Stimulated activated CD8-positive, alpha-beta memory T cell treated with anti-CD3 and anti-CD28 coated beads, Interleukin-2, amount 100 ng/mL, for 1 hour (primary cell): ENCODE measurements at places on chromosomes 6 and 20.

DNA sequence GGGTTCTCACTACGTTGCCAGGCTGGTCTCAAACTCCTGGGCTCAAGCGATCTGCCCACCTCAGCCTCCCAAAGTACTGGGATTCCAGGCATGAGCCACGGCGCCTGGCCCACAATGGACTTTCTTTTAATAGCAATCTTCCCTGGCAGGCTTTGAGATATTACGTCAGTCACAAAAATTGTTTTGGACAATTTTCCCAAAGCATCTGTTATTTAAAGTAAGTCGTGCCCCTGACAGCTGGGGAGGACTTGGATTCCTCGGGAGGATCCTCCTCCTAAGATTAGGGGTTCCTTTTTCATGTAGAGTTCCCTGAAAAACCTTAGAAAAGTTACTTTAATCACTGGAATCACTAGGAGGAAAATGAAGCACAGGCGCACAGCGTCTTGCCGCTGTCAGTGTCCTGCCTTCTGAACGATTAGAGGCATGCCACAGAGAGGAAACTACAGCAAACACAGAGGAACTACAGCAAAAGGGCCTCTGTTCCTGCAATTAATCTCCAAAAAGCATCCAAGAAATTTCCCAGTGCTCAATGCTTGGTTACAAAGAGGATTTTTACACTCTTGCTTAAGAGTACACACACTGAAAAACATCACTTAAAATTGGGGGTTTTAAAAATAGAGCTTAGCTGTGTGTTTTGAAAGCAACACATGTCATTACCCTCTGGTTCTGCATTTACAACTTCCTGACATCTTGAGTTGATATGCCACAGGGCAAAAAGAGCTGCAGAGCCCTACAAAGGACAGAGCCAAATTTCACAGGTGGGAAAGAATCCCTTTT is 4.5 kb downstream of the ACSS1 start:
- no peak for DNase-seq

DNA sequence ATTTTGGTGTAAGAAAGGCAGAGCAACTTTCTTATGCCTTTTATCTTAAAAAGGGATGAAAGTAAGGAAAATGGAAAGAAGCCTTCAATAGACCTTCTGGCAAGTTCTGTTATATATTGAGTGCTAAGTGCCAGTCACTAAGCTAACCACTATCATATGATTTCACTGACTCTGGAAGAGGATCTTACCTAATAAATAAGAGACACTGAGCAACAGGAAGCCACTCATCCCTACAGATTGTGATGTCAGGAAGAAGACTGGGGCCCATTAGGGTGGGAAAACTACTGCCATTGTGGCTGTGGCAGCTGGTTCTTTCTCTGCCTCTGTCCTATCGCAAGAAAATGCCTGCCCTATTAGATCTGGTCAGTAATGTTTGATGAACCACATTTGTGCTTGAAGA is 89.6 kb downstream of the AIG1 start:
- no peak for DNase-seq

GRCh38 chr6:35919085-35919826 is 1.6 kb downstream of the SRPK1 start:
- no peak for DNase-seq

GRCh38 chr20:34834459-34834893 is 9.0 kb upstream of the NCOA6 start:
- DNase-seq = no peak

DNA sequence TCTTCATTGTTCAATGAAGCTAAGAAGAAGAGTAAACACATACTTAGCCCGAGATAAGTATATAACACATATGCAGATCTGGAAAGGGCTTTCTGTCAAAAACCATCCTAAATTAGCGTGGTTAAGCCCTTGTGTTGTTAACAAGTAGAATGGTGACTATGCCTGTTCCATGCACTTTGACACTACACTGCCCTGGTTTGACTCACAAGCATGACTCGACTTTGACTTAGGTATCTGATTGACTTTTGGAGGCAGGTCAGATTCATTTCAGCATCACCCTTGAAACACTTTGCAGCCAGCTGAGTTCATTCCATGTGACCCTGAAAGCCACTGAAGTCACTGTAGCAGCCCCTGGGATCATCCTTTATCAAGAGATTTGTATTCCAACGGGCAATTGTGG is 239.8 kb downstream of the TBX18 start:
- no peak for DNase-seq

DNA sequence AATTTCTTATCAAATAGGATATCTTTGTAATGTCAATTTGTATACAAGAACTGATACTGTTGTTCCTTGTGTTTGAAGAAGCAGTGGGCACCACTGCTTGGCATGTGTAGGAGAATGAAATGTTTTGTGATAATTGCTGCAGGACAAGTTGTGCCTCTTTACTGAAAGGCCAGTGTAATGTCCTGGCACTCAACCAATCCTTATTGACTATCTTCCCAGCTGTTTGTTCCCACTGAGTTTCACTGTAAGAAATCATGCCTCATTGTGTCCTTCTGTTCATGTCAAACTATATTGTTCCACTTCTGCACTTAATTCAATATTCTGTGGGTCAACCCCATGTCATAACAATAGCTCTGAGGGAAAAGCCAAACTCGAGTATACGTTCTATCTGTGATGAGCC is 136.1 kb upstream of the FAM83B start:
- no peak for DNase-seq

GRCh38 chr6:111175109-111175508 is 87.8 kb downstream of the SLC16A10 start:
- DNase-seq = no peak

GRCh38 chr20:37797669-37798175 is 103.9 kb downstream of the CTNNBL1 start:
- DNase-seq = no peak

DNA sequence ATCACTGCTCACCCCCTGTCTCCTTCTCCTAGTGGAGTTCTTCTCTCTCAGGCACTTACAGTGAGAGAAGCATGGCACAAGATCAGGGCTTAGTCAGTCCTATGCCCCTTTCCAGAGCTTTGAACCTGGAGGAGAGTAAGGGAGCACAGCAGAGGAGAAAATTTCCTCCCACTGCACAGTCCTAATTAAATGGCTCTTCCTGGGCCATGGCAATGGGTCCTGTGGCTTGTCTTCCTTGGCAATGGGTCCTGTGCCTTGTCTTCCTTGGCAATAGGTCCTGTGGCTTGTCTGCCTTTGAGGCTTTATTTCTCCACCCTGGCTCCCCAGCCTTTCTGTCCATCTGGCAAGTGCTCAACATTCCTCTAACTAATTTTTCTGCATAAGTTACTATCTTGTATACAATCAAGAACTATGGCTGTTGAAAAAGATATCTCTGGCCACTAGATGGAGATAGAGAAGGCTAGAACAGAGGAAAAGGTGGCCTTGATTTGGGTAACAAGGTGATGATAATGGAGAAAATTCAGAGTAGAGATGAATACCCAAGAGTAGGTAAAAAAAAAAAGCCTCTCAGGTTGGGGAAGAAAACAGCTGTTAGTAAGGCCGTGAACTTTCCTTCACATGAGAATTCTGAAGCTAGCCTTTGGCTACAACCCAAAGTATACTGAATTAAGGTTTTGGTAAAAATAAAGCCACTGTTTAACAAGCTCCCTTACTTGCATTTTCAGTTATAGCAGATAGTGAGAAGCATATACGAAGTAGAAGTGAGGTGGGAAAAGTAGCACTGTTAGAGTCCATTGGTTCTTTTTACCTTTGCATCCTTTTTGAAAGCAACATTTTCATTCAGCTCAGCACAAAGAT is 504.9 kb downstream of the DOK5 start:
- no peak for DNase-seq

DNA sequence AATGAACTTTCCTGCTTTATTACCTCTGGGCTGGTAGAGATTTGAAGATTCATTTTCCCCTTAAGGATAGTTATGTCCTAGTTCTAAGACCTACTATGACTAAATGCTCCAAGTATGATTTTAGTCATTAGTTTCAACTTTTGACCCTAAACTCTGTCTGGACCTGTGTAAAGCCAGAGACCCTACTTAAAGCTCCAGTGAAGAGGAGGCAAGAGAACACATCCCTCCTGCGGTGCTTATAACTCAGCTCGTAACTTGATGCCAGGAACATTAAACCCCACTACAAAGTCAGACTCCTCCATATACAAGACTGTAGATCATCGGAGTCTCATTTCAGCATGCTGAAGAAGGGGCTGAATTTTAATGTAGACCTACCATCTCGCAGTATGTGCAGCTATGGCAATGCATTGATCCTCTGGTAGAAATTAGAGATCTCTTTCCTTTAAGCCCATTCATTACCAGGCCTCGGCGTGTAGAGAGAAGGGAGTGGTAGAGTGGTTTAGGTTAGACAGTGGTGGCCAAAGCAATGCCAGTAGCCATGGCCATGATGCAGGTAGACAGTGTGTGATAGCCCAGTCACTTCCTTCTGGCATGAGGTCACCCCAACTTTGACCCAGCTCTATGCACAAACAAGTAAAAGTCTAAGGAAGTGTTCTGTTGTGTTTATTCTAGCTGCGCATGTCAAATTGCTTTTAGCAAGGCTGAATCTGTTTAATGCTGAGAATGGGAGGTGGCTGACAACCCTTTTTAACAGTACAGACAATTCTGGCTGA is 34.8 kb upstream of the MYB start:
- no peak for DNase-seq

DNA sequence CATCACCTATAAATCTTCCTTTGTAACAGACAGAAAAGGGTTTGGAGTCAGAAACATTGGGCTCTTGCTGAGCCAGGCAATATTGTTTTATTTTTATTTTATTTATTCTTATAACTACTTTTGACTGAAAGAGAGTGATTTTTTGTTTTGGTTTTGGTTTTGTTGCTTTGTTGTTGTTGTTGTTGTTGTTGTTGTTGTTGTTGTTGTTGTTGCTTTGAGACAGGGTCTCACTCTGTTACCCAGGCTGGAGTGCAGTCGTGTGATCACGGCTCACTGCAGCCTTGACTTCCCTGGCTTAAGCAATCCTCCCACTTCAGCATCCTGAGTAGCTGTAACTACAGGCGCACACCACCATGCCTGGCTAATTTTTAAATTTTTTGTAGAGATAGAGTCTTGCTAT is 15.0 kb upstream of the SLC13A3 start:
- no peak for DNase-seq

DNA sequence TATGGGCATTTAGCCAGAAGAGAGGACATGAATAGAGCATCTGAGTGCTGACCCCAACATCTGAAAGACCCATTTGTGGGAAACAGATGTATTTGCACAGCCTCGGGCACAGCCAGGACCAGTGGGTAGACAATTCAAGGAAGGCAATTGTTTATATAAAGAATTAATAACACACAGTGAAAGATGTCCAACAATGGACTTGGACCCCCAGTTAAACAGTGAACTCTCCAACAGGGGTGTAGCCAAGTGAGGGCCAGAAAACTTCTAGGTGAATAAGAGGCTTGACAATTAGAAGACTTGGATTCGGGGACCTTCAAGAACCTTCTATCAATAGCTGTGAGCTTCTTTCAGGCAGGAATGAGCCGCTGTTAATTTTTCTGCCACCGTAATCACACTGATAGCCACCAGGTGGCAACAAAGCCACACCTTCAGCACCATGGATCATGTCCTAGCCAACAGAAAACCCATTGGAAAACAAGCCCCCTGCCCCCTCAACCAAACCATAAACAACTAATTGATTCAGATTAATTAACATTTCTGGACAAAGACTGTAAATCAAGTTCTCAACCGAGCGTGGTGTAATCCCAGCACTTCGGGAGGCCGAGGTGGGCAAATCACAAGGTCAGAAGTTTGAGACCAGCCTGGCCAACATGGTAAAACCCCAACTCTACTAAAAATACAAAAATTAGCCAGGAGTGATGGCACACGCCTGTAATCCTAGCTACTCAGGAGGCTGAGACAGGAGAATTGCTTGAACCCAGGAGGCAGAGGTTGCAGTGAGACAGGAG is 8.8 kb upstream of the SRSF6 start:
- peak; percentile 10 for DNase-seq

DNA sequence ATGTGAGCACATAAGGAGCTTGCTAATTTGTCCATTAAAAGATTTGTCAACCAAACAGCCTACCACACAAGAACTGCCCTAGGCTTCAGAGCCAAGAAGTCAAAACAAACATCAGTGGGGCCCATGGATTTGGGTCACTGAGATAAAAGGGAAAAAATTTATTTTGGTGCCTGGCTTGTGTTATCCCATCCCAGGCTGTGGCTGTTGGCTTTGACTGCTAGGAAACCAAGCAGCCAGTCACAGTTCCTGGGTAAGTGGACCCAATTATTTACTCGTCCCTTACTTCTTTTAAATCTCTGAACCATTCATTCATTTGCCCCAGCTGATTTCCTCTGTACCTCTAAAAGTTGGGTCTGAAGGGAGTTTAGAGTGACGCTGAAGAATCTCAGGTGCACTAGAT is 41.3 kb downstream of the EDN1 start:
- DNase-seq = no peak

- no peak for DNase-seq
These were observed 76.0 kb upstream of the TBC1D7 start for GRCh38 chr6:13404228-13404891.

- no peak for DNase-seq
These were observed 164.3 kb upstream of the MLN start for GRCh38 chr6:33967966-33968724.

DNA sequence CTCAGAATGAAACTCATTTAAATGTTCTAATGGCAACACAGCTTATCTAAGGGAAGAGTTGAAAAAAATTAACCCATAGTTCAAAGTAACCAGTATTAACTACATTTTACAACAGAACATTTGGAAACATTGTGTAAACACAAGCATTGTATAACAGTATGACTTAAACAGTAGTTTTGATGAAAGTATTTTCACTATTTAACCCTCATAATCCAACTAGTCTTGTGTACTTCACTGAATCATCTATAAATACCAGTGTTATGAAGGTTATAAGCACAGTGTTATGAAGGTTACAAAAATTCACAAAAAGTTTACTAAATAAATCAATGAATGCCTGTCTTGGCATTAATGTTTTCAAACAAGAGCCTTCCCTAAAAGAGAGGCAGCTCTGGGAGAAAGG is 66.5 kb downstream of the REV3L start:
- DNase-seq = no peak

DNA sequence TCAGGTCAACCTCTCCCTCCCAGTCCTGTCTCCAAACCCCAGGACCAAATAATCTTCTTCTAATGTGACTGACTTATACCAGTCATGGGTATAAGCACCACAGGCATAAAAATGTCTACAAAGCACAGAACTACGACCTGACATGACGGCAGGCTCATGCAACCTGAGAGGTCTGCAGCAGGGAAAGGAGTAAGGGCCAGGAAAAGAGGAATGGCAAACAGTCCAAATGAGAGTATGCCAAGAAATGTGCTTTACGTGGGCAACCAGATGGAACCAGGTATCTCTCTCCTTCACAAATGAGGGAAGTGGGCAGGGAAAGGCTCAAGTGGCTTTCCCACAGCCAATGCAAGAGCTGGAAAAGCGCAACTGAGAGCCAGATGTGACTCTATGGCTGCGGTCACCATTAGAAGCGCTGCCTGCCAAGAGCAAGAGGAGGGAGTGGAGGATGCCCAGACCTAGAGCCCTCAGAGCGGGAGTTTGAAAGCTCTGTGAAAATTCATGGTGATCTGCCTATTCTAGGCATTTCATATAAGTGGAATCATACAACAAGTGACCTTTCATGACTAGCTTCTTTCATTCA is 6.0 kb downstream of the APMAP start:
- DNase-seq = no peak

GRCh38 chr6:24183584-24183983 is 57.6 kb downstream of the NRSN1 start:
- DNase-seq = no peak

GRCh38 chr6:85096976-85097375 is 332.6 kb upstream of the TBX18 start:
- no peak for DNase-seq
